ENCODE measurements at places on chromosomes 5 and 9.

- DNase-seq: no peak
These were observed 214.5 kb upstream of the CDH9 start for GRCh38 chr5:27252911-27253310.

GRCh38 chr9:5813824-5814223 is 19.1 kb downstream of the ERMP1 start:
- no peak for DNase-seq

DNA sequence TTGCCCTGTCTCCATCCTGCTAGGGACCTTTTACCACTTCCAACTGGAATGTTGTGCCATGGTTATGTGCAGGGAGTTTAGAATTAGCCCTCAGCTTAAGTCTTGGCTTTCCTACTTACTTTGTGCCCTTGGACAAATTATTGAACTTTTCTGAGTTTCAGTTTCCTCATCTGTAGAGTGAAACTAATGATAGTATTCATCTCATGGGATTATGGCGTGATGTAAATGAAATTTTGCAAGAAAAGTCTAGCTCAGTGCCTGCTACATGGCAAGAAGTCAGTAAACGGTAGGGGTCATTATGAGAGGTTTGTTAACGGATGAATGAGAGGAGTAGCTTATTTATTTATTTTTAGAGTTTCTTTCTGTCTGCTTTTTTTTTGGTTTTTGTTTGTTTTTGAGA is 1.8 kb downstream of the MVB12B start:
- no peak for DNase-seq

GRCh38 chr9:68793605-68794343 is 88.7 kb downstream of the PIP5K1B start:
- DNase-seq: no peak

DNA sequence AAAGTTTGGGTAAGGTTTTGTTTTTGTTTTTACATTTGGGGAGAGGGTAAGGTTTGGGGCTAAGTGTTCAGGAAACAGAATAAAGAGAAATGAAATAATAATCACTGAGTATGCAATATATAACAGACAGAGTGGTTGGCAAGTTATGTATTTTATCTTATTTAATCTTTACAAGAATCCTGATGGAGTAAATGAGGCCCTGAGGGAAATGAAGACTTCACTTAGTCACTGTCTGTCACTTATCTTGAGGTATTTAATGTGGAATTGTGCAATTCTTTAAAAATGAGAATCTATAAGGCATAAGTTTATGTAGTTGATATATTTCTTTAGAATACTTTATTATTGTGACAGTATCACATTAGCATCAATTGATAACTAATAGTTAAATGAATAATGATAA is 48.1 kb downstream of the TEK start:
- DNase-seq: no peak

DNA sequence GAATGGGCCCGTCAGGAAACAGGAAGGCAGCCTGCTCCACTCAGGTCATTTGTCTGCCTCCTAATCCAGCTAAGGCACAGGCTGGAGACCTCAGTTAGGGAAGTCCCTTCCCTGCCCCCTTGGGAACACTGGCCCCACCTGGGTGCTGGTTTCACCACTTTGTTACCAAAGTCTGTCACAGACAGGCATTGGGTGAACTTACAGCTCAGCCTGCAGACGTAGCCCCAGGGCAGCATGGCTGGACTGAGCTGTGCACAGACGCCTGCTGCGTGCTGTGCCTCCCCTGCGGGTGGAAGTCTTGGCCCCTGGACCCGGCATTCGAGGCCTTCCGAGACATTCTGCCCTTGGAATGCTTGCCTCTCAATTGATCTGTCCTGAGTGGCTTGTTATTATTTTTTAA is 48.9 kb downstream of the TENT4A start:
- no peak for DNase-seq

GRCh38 chr9:7676609-7677156 is 122.9 kb downstream of the DMAC1 start:
- no peak for DNase-seq

DNA sequence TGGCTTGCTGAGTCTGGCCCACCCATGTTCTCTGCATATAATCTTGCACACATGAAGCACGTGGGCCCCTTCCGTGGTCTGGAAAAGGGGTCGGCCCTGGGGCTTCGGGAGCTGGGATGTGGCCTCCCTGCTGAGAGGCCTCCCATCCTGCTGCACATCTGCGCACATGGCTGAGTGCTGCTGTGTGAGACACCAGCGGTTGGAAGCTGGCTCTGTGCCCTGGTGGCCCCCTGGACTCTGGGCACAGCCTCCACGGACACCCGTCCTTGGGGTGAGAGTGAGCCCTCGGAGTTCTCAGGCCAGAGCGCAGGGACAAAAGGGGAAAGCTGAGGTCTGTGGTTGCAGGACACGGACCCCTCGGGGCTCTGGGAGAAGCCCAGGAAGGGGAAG is 115.8 kb downstream of the RXRA start:
- DNase-seq: no peak

- DNase-seq: peak; percentile 68
These were observed 8.2 kb upstream of the GDNF start for GRCh38 chr5:37847978-37848425.

- DNase-seq: peak; percentile 39
These were observed 199.6 kb upstream of the DAB2 start for GRCh38 chr5:39624268-39624886.
